ENCODE measurements at places on chromosomes 3 and 15.
A peak's percentile ranks its signal among the peaks of the same experiment; 100 is the strongest.

- DNase-seq, result no peak
Measured at GRCh38 chr15:76809412-76810103, 95.6 kb downstream of the SCAPER start.

DNA sequence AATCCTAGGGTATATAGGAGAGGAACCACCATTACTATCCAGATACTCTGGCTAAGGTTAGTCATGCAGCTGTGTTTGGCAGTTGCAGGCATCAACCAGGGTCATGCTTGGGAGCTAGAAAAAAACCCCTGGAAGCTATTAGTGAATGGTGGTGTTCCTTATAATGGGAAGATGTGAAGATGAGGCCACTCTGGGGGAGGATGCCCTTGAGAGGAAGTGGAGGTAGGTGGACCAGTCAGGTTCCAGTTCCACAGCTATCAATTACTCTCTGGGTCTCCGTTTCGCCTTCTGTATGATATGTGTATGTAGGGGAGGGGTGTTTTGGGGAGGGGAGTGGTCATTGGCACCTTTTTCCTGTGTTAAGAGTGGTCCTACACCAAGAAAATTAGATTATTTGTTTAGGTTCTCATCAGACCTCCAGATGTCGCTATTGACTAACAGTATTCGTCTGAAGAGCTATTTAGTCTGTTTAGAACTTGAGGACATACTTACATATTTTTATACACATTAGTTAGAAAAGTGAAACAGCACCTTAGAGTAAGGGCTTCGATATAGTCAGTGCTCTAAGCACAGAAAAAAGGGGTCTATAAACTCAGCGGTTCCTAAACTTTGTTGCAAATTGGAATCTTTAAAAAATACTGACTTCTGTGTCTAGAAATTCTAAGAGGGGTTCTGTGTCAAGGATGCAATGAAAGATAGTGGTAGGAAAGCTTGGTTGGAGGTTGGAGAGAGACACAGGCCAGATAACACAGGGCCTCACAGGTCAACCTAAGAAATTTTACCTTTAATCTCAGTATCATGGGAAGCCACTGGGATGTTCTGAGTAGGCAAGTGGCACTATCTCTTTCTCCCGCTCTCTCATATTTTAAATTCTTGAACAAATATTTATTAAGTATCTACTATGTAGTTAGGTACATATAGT, 9.1 kb upstream of the HPS3 start:
- DNase-seq, result no peak

DNA sequence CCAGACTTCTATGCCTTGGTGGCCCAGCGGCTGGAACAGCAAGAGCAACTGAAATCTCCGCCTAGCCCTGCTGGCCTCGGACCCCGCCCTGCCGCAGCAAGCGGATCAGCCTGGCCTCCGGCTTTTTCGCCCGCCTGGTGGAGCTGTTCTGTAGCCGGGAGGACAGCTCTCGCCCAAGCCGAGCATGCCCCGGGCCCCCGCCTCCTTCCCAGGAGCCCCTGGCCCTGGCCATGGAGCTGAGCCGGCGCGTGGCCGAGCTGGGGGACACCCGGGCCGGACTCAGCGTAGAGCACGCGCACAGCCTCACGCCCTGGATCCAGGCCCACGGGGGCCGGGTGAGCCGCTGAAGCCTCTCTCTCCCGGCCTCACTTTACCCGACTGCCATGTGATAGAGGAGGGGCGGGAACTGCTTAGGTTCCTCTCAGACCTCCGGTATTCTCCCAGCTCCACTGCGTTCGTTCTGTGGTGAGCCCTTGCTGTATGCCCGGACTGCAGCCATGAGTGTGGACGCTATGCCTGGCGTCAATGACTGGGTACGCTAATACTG, 24.1 kb upstream of the MRPL3 start:
- peak; percentile 45 for DNase-seq

- DNase-seq, result no peak
Measured at GRCh38 chr15:73075160-73075859, 23.0 kb downstream of the NEO1 start.

DNA sequence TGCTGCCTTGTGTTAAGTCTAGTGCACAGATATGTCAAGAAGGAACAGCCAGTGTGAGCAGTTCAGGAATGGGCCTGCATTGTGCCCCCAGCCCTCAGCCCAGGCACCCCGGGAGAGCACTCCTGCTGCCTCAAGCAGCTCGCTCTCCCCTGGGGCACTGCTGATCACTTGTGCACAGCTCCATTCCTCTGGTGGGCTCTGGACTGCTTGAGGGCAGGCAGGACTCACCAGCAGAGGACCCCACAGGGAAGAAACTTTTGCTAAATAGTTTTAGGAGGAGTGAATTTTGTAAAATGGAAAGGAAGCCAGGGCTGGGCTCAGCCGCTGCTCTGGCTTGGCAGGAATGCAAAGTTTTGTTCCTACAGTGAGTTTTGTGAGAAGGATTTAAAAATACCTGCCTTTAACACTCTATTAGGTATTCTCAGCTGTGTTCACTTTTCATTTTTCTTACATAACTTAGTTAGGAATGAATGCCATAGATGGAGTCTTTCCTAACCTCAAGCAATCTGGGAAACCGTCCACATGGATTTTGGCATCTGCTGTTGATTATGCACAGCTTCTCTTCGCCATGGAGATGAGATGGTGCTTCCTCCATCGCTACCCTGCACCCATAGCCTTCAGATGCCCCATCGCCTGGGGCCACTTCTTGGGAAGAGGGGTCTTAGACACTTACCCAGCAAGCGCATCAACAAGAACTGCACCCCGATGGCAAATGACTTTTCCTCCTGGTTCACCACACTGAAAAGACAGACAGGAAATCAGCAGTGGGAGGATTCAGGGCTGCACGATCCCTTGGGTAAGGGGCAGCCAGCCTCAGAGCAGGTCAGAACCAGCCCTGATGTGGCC, 42.3 kb upstream of the RAB6B start:
- no peak for DNase-seq

DNA sequence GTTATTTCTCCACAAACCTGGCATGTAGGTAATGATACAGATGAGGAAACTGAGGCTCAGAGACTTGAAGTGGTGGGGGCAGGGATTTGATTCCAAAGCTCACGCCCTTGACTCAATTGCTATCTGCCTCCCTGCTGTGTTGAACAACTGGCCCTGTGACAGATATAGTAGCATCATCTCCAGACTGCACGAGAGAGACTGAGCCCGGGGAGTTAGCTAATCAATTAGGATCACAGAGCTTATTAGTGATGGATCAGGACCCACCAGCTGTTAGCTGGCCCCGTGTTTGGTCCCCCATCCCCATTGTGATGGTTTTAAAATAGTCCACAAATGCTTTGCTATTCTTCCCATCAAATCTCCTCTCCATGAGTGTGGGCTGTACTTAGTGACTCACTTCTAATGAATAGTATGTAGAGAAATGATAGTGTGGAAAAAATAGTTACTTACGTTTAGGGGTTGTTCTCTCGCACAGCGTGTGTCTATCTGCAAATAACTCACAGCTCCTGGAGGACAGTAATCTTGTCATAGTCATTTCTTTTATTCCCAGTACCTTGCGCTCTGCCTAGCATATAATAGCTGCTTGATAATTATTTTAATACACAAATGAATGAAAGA, 74.4 kb upstream of the KLF13 start:
- no peak for DNase-seq

- DNase-seq, result peak; percentile 89
Measured at GRCh38 chr15:66803182-66803729, 101.2 kb downstream of the SMAD6 start.

DNA sequence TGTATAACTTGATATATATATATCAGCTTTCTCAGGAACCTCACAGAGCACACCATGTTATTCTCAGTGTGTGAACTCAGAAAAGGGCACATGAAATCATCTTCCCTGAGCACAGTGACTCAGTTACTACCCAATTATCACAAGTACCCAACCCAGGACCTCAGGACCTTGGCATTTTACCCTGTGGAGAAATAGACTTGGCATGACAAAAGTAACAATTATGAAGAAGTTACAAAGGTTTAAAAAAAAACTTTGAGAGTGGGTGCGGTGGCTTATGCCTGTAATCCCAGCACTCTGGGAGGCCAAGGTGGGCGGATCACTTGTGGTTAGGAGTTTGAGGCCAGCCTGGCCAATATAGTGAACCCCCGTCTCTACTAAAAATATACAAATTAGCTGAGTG, 52.4 kb downstream of the ONECUT1 start:
- no peak for DNase-seq

- no peak for DNase-seq
Measured at GRCh38 chr3:76505202-76505845, 534.6 kb upstream of the ROBO2 start.

GRCh38 chr3:128623762-128624176, 26.8 kb downstream of the RPN1 start:
- no peak for DNase-seq

DNA sequence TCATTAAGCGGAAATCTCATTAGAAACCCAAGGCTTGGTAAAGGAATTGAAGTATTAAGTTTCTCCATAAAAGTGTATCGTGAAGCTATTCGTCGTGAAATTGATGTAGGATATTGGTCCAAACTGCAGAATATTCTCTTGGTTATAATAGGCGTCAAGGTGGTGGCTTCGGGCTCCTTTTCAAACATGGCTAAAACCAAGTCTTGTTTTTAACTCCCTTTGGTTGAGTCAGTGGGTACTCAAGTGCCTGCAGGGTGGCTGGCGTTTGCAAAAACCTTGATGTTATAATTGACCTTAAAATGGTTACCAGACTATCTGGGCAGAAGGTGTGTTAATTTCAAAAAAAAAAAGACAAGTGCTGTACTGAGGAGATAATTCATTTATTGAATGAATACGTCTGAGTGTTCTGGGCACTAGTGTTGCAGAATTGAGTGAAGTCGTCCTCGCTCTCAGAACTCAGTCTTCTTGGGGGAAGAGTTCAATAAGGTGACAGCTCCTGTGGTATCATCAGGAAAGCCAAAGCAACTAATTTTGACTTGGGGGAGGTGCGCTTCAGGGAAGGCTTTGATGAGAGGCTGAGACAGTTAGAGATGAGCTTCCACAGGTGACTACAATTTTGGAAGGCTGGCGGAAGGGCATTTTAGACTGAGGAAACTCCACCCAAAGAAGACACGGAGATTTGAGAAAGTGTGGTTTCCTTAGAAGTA, 1.5 kb downstream of the UBE2Q2 start:
- no peak for DNase-seq

DNA sequence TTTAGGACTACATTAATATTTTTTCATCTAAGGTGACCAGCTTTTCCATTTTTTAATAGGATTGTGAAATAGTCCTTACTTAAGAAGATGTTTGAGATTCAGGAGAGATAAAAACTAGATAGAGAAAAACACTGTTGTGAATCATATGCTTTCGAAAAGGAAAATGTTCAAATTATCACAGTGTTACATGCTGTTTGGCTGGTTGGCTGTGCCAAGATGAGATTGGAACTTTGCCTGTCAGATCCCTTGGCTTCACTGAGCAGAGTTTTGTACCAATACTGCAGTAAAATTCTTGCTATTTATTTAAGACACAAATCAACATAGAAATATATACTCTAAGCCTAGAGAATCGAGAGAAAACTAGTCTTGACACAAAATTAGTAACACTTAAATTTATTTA, 117.2 kb downstream of the OXSM start:
- no peak for DNase-seq

GRCh38 chr3:166663194-166663593, 716.9 kb downstream of the ZBBX start:
- DNase-seq, result no peak

GRCh38 chr3:169052465-169053302, 610.8 kb downstream of the MECOM start:
- no peak for DNase-seq

- DNase-seq, result no peak
Measured at GRCh38 chr3:185280572-185281365, 26.9 kb upstream of the EHHADH start.

DNA sequence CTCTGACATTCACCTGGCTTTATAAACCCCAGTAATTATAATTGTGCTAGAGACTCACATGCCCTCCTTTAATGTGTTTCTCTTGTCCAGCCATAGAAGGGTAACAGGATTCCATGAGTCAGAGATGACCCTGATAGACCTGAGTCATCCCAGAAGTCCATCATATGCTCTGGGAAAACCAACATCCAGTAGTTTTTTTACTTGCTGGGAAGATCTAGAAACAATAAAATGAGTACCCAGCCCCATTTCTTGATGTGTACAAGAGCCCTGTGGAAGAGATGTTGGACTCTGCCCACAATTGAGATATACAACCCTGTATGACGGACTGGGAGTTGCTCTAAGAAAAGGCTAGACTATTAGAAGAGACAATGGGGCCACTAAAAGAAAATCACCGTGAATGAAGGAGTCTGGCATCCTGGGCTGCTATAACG, 22.4 kb upstream of the THUMPD3 start:
- no peak for DNase-seq

GRCh38 chr3:51966486-51966885, 768 bp downstream of the PCBP4 start:
- no peak for DNase-seq

- no peak for DNase-seq
Measured at GRCh38 chr15:100686021-100686724, 83.8 kb downstream of the ASB7 start.

DNA sequence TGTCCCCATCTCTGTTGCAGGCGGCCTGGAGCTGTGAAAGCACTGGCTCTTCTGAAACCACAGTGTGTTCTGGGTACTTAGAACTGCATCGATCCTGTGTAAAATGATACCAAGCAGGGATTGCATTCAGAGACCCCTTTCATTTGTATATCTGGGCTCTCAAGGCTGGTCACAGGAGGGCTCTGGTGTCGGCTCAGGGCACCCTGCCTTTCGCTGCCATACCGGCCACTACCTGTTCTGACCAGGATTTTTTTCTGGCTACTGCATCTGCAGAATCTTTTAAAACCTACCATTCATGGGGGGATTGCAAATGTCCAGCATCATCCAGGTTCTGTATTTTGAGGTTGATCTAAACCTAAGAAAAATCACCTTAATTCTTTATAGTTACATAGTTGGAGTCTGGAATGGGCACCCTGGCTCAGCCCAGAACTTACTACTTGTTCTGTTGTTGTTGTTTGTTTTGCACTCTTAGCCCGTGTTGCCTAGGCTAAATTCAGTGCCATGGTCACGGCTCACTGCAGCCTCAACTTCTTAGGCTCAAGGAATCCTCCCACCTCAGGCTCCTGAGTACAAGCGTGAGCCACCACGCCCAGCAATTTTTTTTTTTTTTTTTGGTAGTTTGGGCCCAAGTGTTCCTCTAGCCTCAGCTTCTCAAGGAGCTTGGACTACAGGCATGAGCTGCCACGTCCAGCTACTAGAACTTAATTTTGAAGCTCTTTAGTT, 52.7 kb downstream of the TRIM71 start:
- DNase-seq, result no peak

DNA sequence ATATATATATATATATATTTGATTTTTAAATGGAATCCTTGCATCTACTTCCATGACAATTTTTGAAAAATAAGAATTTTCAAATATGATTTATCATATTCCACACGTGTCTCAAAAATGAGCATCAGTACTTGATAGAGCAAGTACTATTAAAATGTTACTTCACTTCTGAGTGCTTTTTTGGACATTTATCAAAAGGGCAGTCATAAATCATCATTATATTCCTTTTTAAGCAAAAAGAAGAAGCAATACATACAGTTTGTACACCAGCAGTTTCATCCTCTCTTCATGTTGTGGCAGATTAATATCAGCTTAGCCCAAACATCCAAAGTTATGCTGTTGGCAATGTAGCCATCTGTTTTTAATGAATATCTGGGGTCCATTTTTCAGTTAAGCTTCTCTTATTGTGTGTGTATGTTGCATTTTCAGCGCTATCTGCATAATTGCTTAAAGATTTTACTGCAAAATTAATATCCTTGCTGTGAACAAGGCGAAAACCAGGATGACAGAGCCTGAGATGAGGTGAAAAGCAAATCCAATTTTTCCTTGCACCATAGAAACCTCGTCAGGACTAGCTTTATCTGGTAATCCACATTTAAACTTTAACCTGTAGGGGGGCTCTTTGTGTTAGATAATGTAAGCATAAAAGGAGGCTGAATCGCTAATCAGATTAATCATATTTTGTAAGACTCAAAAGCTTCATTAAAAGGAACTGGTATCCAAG, 604.9 kb upstream of the AGTR1 start:
- DNase-seq, result no peak
